Breast epithelium (tissue), 4 donors: ENCODE measurements at places on chromosomes 2 and 18. TPM values are rescaled to one million over a fixed set of nuclear protein-coding genes. Genes with fewer than 3 reads are reported as not detected.

DNA sequence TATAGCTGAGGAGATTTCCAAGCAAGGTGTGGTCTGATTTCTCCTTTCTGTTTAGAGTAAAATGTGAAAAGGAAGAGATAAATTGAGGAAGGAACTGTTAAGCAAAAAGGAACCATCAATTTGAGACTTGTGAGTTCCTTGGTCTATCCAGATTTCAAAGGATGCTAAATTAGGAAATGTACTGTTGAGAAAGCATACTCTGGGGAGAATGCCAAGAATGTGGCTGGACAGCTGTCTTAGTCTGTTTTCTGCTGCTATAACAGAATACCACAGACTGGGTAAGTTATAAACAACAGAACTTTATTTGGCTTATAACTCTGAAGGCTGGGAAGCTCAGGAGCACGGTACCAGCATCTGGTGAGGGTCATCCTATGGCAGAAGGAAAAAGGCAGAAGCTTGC lies 1097.2 kb downstream of the TDRD15 start:
- H3K27ac ChIP-seq, result no peak overlapping the region
- DNase-seq, result no peak
- H3K36me3 ChIP-seq, result no peaks in the 10 kb centered on the region
- H3K4me3 ChIP-seq, result no peak overlapping the region
- H3K4me1 ChIP-seq, result no peaks in the 10 kb centered on the region
- no peaks in the 10 kb centered on the region for H3K27me3 ChIP-seq

GRCh38 chr18:37524498-37525261 lies 40.9 kb downstream of the CELF4 start:
- no peak for DNase-seq
- H3K27me3 ChIP-seq, result peaks cover 42% of the 10 kb centered on the region
- no peaks in the 10 kb centered on the region for H3K4me1 ChIP-seq
- no peaks in the 10 kb centered on the region for H3K36me3 ChIP-seq

DNA sequence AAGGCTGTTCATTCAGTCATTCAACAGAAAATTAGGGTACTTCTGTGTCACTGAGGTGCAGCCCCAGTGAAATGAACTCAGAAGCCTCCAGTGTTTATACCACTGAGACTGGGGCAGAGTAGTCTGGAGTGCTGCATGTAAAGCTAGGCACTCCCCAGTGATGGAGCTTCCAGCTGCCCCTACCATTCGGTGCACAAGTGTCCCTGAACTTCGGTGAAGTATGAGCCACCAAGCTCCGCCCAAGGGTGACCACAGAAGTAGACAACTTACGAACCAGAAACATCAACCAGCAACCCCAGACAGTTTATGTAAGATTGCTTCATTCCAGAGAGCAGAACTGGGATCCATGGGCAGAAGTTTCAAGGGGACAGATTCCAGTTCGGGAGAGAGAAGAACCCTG lies 70.6 kb upstream of the FOSL2 start:
- no peaks in the 10 kb centered on the region for H3K36me3 ChIP-seq
- DNase-seq, result no peak
- no peaks in the 10 kb centered on the region for H3K4me1 ChIP-seq
- H3K27ac ChIP-seq, result no peak overlapping the region

GRCh38 chr2:160989778-160990177 lies 170.4 kb upstream of the TANK start:
- DNase-seq, result no peak
- H3K4me3 ChIP-seq, result no peak overlapping the region
- no peaks in the 10 kb centered on the region for H3K27me3 ChIP-seq
- H3K27ac ChIP-seq, result no peak overlapping the region

GRCh38 chr18:79923896-79924585 lies 27.4 kb downstream of the SLC66A2 start:
- H3K36me3 ChIP-seq, result no peaks in the 10 kb centered on the region
- H3K4me3 ChIP-seq, result no peak overlapping the region
- H3K27ac ChIP-seq, result no peak overlapping the region
- DNase-seq, result peak; percentile 12

- no peaks in the 10 kb centered on the region for H3K27me3 ChIP-seq
- DNase-seq, result no peak
- no peak overlapping the region for H3K27ac ChIP-seq
- no peaks in the 10 kb centered on the region for H3K36me3 ChIP-seq
Measured at GRCh38 chr2:234386971-234387370, 109.9 kb downstream of the ARL4C start.

- DNase-seq, result no peak
- no peak overlapping the region for H3K27ac ChIP-seq
- no peak overlapping the region for H3K4me3 ChIP-seq
- H3K36me3 ChIP-seq, result no peaks in the 10 kb centered on the region
Measured at GRCh38 chr18:36636237-36636817, 192.5 kb downstream of the TPGS2 start.

- peak; percentile 24 for DNase-seq
- no peaks in the 10 kb centered on the region for H3K27me3 ChIP-seq
- H3K27ac ChIP-seq, result peak overlapping the region; percentile 72
- no peaks in the 10 kb centered on the region for H3K4me1 ChIP-seq
Measured at GRCh38 chr2:182866095-182866460, 359 bp downstream of the FRZB start.

GRCh38 chr2:239196474-239197021 lies 204.3 kb downstream of the HDAC4 start:
- no peak overlapping the region for H3K4me3 ChIP-seq
- DNase-seq, result no peak
- no peak overlapping the region for H3K27ac ChIP-seq
- H3K27me3 ChIP-seq, result no peaks in the 10 kb centered on the region
- H3K4me1 ChIP-seq, result no peaks in the 10 kb centered on the region
- H3K36me3 ChIP-seq, result no peaks in the 10 kb centered on the region

- H3K4me1 ChIP-seq, result peaks cover 3% of the 10 kb centered on the region
- no peaks in the 10 kb centered on the region for H3K27me3 ChIP-seq
- H3K27ac ChIP-seq, result no peak overlapping the region
- peak; percentile 39 for DNase-seq
- H3K4me3 ChIP-seq, result peak overlapping the region; percentile 41
Measured at GRCh38 chr2:45643543-45644542, 7.6 kb upstream of the PRKCE start.

DNA sequence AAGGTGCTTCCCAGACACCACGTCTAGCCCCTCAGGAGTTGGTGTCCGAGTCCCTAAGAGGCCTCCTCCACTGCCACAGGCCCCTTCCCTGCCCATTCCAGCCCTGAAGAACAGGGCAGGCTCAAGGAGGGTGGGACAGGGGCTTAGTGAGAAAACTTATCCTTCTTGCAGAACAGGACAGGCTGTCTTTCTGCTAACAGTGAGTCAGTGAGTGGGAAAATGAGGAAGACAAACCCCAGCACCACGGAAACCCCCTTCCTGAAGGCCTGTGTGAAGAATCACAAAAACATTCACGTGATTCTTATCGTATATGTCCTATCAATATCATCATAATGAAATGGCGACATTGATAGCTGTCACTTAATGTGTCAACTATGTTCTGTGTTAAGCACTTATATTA lies 9.8 kb downstream of the FZD7 start:
- no peaks in the 10 kb centered on the region for H3K4me1 ChIP-seq
- no peak overlapping the region for H3K4me3 ChIP-seq
- no peaks in the 10 kb centered on the region for H3K36me3 ChIP-seq
- DNase-seq, result no peak
- no peak overlapping the region for H3K27ac ChIP-seq
- H3K27me3 ChIP-seq, result no peaks in the 10 kb centered on the region

DNA sequence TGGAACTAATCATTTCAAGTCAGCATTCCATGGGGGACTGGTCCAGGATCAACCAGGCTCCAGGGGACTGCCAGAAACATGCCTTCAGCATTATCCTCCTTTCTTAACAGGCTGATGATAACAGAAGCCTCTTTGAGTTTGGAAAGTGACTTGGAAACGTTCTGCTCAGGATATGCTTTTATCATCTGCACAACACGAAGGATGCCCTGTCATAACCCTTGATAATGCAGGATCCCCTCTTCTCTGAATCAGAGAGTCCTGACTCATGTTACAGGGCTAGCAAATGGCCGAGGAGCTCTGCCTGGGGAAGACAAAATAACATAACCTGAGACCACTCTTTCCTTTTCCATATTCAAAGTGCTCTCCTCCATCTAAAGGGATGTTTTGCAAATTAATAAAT lies 6.7 kb downstream of the SCYGR3 start:
- H3K27me3 ChIP-seq, result no peaks in the 10 kb centered on the region
- no peak overlapping the region for H3K4me3 ChIP-seq
- no peaks in the 10 kb centered on the region for H3K36me3 ChIP-seq
- no peak overlapping the region for H3K27ac ChIP-seq
- H3K4me1 ChIP-seq, result no peaks in the 10 kb centered on the region

DNA sequence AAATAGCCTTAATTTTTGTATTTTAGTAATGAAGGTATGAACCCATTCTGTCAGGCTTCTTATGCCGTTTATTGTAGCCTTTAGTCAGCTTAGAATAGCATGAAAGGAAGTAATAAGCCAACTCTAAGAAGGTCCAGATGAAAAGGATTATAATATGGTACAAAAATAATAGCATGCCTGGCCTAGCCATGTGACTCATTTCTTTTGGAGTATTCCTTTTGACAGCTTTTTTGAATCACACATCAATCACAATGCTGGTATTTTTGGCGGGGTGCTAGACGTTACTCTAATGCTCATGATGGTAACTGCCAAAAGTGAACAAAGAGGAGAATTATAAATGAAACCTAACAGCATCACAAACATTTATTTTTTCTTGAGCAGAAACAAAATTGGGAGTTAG lies 19.9 kb downstream of the FMNL2 start:
- no peaks in the 10 kb centered on the region for H3K36me3 ChIP-seq
- H3K27me3 ChIP-seq, result no peaks in the 10 kb centered on the region
- DNase-seq, result no peak
- no peak overlapping the region for H3K4me3 ChIP-seq
- no peaks in the 10 kb centered on the region for H3K4me1 ChIP-seq

DNA sequence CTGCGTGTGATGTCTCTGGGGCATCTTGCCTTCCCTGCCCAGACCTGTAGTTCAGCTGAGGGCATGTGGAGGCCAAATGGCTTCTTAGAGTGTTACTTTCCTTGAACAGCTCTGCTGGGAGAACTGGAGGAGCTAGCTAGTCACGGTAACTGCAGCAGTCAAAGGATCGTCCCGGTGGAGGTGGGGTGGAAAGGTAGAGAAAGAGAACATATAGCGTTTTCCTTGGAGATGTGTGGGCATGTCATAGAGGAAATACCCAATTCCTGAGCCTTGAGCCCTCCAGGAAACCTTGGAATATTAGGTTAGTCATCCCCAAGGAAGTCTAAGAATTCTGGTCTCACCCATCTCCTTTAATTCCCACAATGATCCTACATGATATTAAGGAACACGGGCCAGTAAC lies 33.5 kb upstream of the IL37 start:
- no peaks in the 10 kb centered on the region for H3K27me3 ChIP-seq
- no peak overlapping the region for H3K4me3 ChIP-seq
- DNase-seq, result no peak
- H3K36me3 ChIP-seq, result no peaks in the 10 kb centered on the region
- H3K27ac ChIP-seq, result no peak overlapping the region
- no peaks in the 10 kb centered on the region for H3K4me1 ChIP-seq

- no peaks in the 10 kb centered on the region for H3K27me3 ChIP-seq
- no peak overlapping the region for H3K4me3 ChIP-seq
- H3K36me3 ChIP-seq, result no peaks in the 10 kb centered on the region
- no peaks in the 10 kb centered on the region for H3K4me1 ChIP-seq
- H3K27ac ChIP-seq, result no peak overlapping the region
Measured at GRCh38 chr2:138356178-138356577, 145.4 kb upstream of the SPOPL start.

DNA sequence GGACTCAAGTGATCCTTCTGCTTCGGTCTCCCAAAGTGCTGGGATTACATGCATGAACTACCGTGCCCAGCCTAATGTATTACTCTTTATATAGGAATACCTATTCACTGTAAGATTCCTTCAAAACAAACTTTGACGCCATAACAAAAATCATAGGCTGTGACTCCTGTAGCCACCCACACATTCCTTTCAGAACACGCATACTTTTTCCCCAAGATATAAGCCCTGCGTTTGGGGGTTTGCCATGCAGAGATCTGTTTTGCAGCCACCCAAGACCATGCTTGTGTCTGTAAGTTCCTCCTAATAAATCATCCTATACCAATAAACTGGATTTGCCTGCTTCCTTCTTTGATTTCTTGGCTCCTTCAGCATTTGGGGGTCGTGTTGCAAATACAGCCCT lies 46.0 kb upstream of the STON1 start:
- H3K4me3 ChIP-seq, result no peak overlapping the region
- DNase-seq, result no peak
- H3K27ac ChIP-seq, result no peak overlapping the region
- no peaks in the 10 kb centered on the region for H3K27me3 ChIP-seq
- no peaks in the 10 kb centered on the region for H3K36me3 ChIP-seq
- H3K4me1 ChIP-seq, result no peaks in the 10 kb centered on the region

GRCh38 chr2:120461092-120461491 lies 115.2 kb downstream of the INHBB start:
- no peak overlapping the region for H3K4me3 ChIP-seq
- DNase-seq, result no peak
- no peak overlapping the region for H3K27ac ChIP-seq
- no peaks in the 10 kb centered on the region for H3K27me3 ChIP-seq
- no peaks in the 10 kb centered on the region for H3K36me3 ChIP-seq
- H3K4me1 ChIP-seq, result no peaks in the 10 kb centered on the region

DNA sequence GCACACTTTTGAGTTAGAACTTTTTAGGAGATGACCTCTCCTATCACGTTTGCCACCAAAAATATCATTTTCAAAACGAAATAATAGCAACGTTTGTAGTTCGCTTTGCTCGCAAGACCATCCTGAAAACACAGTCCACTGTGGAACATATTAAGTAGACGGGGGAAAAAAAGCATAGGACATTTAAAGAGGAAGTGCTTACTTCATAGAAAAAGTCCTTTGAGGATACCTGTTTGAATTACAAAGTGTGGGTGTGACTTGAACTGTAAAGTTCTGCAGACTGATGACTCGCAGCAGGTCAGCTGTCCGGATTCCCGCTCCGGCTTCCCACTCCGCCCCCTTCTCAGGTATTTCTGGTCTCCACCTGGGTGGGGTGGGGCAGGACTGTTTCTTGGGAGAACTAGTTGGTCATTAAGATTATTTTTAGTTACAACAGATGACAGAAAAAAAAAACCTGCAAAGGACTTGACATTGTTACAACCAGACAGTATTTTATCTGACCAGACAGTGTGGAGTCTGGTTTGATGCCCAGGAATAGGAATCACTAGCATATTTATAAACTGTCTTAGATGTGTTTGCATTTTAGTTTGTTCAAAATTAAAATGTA lies 13.3 kb downstream of the CNOT11 start:
- no peak overlapping the region for H3K4me3 ChIP-seq
- H3K36me3 ChIP-seq, result peaks cover 4% of the 10 kb centered on the region
- no peak overlapping the region for H3K27ac ChIP-seq
- DNase-seq, result no peak
- H3K4me1 ChIP-seq, result no peaks in the 10 kb centered on the region
- no peaks in the 10 kb centered on the region for H3K27me3 ChIP-seq

The TGFA gene
- 1.1 TPM for total RNA-seq

The FAM110C gene
- total RNA-seq, result 7.2 TPM

The LAMA1 gene
- total RNA-seq, result 10.2 TPM

The EGR4 gene
- not detected for total RNA-seq

The ITGA4 gene
- 6.7 TPM for total RNA-seq

The TCF23 gene
- total RNA-seq, result not detected

The COMMD1 gene
- 56.4 TPM for total RNA-seq

The SYT4 gene
- total RNA-seq, result not detected

The DDX1 gene
- 57.4 TPM for total RNA-seq

The ABCG5 gene
- total RNA-seq, result not detected

The CASP8 gene
- total RNA-seq, result 21.3 TPM

The MPHOSPH10 gene
- total RNA-seq, result 27.5 TPM

The RNF125 gene
- 4.5 TPM for total RNA-seq

The SIX2 gene
- total RNA-seq, result 1.5 TPM
